ENCODE measurements at places on chromosomes 16 and 17.

GRCh38 chr17:69078864-69079263, 18.1 kb upstream of the ABCA9 start:
- DNase-seq, result no peak

DNA sequence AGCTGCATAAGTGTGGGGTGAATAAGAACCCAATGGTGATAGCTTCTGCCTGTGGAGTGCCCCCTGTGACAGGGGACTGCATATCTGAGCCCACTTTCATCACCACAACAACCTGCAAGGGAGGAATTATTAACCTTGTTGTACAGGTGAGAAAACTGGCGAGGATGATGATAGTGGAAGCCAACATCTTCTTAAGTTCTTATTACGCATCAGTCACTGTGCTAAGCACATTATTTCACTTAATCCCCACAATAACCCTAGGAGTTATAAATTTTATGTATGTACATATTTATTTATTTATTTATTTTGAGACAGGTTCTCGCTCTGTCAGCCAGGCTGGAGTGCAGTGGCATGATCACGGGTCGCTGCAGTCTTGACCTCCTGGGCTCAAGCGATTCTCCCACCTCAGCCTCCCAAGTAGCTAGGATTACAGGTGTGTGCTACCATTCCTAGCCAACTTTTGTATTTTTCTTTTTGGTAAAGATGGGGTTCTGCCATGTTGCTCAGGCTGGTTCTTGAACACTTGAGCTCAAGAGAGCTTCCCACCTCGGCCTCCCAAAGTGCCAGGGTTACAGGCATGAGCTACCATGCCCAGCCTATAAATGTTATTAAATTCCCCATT, 7.6 kb downstream of the PDILT start:
- no peak for DNase-seq

GRCh38 chr16:47991491-47991890, 164.3 kb downstream of the ABCC12 start:
- no peak for DNase-seq

GRCh38 chr17:10156599-10156947, 41.8 kb downstream of the GAS7 start:
- no peak for DNase-seq

GRCh38 chr17:64120159-64120810, 9.7 kb downstream of the ERN1 start:
- DNase-seq, result no peak

DNA sequence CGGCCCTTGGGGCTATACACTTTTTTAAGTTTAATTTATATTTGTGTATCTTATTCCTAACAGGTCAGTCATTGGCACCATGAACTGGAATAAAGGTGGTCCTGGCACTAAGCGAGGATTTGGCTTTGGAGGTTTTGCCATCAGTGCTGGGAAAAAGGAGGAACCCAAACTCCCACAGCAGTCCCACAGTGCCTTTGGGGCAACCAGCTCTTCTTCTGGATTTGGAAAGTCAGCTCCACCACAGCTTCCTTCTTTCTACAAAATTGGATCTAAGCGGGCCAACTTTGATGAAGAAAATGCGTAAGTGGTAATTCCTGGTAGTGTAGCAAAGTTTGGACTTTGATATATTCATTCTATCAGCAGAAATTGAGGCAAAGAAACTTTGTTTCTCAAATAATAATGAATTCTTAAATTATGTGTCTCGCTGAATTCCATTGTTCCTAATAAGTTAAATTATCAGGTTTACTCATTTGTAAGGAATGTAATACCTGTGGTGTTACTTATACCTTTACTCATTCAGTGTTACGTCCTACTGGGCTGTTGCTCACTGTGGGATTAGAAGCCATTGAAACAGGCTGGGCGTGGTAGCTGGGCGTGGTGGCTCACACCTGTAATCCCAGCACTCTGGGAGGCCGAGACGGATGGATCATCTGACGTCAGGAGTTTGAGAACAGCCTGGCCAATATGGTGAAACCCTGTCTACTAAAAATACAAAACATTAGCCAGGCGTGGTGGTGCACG, 13.2 kb downstream of the DDX42 start:
- DNase-seq, result no peak

- no peak for DNase-seq
These were observed 12.7 kb upstream of the MLKL start for GRCh38 chr16:74713325-74713724.

Data from stimulated activated CD8-positive, alpha-beta memory T cell treated with anti-CD3 and anti-CD28 coated beads, Interleukin-4, amount 100 ng/mL, for 1 hour (primary cell).